ENCODE measurements at places on chromosomes 4 and X. TPM values are rescaled to one million over a fixed set of nuclear protein-coding genes. Genes with fewer than 3 reads are reported as not detected.

GRCh38 chr4:183633476-183634400, 25.2 kb downstream of the RWDD4 start:
- DNase-seq: no peak

GRCh38 chr4:174401471-174402130, 117.9 kb downstream of the CEP44 start:
- DNase-seq: peak; percentile 10

DNA sequence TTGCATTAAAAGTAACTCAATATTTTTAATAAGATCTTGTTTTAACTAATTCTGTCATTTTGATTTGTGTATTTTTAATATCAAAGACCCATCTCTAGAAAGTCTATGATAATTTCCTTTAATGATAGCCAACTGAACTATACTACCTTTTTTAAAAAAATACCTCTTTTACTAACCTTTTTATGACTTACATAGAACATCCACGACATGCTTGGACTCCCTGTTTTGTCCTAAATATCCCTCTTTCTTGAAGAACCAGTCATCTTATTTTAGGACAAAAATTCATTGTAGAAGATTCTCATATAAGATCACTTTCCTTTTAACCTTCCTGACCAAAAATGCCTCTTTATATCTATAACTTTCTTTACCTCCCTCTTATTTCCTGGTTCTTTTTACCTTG, 76.8 kb upstream of the GC start:
- peak; percentile 46 for DNase-seq

DNA sequence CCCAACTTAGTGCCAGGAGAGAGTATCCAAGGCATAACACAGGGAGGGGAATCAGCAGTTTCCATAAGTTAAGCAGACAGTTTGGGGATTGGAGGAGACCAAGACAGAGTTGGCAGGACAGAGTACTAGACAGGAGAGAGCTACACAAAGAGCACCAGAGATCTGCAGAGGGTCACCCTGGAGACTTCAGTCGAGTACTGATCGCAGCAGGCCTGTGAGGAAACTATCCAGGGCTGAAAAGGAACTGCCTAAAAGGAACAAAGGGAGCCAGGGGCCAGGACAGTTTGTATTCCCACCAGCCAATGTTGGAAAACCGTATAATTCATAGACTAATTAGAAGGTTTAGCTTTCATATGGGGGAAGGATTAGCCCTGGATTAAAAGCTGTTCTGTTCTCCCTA, 80.6 kb upstream of the ENPP6 start:
- DNase-seq: peak; percentile 47

GRCh38 chrX:44432641-44433040, 89.2 kb upstream of the EFHC2 start:
- DNase-seq: no peak

GRCh38 chr4:159639671-159640323, 536.9 kb downstream of the RAPGEF2 start:
- no peak for DNase-seq

DNA sequence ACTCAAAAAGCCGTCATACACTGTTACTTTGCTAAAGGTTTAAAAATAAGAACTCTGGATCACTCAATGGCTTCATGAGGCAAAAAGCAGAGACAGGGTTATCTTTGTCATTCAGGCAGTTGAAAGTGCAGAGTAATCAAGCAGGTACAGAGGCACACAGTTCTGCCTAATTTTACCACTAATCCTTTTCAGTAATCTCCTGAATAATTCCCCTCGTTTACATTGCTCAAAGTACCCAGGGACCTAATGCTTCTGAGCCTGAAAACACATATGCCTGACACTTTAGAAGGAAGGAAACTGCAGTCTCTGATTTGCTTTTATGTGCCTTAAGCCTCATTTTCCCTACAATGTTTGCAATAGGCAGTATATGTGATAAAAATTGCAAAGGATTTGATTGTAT, 71.4 kb upstream of the TRAM1L1 start:
- peak; percentile 54 for DNase-seq

GRCh38 chrX:43629229-43629628, 26.9 kb upstream of the MAOA start:
- no peak for DNase-seq

DNA sequence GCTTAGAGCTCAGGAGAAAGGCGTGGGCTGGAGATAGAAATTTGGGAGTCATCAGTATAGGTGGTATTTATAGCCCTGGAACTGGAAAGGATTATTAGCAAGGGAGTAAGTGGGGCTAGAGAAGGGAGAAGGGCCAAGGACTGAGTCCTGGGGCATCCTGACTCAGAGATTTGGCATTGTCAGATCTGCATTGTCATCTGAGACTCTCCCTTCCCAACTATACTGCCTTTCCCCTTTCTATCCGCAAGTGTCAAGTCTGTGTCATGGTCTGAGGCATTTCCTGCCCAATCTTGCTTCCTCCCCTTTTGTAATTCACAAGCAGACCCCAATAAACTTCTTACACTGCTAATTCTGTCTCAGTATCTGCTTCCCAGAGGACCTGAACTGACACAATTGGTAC, 24.4 kb upstream of the SLC25A43 start:
- DNase-seq: no peak

- DNase-seq: no peak
Measured at GRCh38 chr4:89703829-89704590, 133.0 kb downstream of the SNCA start.

GRCh38 chr4:15691346-15692135, 9.9 kb downstream of the FAM200B start:
- DNase-seq: peak; percentile 23

DNA sequence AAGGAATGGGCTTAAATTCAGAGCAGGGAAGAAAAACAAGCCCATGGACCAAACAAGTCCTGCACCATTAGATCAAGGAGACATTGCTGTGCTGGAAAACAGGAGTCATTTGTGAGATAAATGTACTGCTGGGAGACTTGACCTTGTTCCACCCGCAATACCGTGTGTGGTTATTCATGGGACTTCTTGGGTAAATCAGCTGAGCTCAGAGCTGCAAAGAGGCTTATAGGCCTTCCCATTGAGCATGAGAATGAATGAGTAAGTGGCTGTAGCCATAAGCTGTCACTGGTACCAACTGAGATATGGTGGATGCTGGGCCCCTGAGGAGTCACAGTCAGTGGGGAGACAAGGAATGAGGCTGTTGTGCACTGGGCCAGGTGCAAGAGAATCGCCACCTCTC, 2.3 kb upstream of the CYTL1 start:
- no peak for DNase-seq

DNA sequence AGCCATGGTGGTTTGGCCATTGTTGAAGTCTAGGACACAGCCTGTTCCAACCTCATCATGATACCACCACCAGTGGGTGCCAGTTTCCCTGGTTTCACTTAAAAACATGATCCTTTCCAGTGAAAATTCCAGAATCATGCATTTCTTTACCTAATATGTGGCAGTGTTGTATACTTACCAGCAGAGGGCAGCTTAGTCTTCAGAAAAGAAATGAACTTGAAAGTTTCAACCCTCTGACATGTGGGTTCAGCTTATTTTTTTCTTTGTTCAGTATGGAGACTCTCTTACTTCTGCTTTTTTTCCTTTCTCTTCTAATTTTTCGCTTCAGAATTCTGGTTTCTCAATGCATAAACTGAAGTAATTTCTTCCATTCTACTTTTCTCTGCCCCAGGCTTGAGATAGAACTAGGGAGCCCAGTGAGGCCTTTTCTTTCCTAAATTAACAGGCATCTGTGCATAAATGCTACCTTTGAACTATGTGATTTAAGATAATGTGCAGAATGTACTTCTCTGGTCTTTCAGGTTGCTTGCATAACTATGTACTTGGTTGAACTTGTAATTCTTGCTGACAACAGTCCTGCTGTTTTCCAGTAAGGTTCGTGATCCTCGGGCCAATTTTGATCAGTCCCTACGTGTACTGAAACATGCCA, 10.7 kb downstream of the LIAS start:
- DNase-seq: peak; percentile 76

- no peak for DNase-seq
Measured at GRCh38 chr4:99540277-99540939, 23.4 kb downstream of the TRMT10A start.

DNA sequence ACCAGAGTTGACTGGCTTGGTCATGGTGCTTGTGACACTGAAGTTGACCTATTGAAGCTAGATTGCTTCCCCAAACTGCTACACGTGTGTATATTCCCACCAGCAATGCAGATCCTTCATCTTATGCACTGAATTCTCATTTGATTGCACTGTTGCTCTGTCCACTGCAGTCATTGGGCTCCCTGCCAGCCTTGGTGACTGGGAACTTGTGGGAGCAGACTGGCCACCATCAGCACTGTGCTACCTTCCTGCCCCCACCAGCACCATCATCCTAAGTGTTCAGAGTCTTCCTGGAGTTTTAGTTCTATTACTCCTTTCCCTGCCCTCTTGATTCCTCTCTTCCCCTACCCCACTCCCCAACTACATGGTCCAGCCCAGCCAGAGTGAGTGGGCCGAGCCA, 117.7 kb upstream of the PRPS2 start:
- DNase-seq: no peak

- no peak for DNase-seq
Measured at GRCh38 chrX:81202456-81202819, 536 bp downstream of the SH3BGRL start.

DNA sequence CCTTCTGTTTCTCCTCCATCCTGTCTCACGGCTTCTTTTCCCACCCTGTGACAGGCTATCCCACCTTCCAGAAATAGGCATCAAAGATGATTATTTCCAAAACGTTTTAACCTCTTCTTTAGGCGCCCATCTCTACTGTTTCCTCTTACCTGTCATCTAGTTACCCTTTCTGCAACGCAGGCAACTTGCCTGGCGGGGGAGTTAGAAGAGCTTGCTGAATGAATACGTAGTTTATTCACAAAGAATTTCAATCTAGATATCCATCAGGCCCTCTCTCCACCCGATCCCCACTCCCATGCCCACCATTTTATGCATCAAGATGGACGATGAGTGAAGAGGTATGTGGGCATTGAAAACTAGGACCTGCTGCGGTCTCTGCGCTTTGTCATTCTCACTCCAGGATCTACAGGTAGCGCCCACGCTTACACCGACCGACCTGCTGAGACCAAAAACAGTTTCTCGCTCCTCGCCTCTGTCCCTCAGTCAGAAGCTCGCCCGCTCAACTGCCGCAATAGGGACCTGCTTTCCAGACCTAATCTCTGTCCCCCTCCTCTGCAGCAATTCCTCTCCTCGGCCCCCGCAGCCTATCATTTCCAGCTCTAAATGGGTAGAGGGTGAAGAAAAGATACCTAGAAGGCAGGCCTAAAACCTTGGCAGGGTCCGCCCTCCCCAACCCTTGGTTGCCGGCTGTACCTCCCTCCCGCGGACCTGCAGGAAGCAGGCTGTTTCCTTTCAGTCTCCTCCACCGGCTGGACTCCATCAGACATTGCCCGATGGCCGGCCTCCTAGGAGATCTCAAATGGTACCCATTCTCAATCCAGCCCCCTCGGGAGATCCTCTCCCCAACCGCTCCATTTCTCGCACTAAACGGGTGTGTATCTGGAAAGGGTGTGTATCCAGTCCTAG, 624 bp downstream of the BEX5 start:
- DNase-seq: peak; percentile 1

The STBD1 gene
- 5.4 TPM for total RNA-seq

The TIGD4 gene
- 4.1 TPM for total RNA-seq

The FAM47E gene
- 7.0 TPM for total RNA-seq

The SOX3 gene
- total RNA-seq: 20.4 TPM

The NXF3 gene
- total RNA-seq: not detected

The RASL11B gene
- 6.8 TPM for total RNA-seq

The ZNF157 gene
- 1.4 TPM for total RNA-seq

The IL3RA gene
- total RNA-seq: not detected

The SSX1 gene
- total RNA-seq: not detected

The ZNF732 gene
- total RNA-seq: not detected

The RNF212 gene
- total RNA-seq: 3.4 TPM

The MAGEB5 gene
- total RNA-seq: not detected

The SPANXN4 gene
- total RNA-seq: not detected

The SLC25A4 gene
- 14.7 TPM for total RNA-seq

The TMEM255A gene
- 3.5 TPM for total RNA-seq

The TDO2 gene
- not detected for total RNA-seq

The TCP11X2 gene
- 0.88 TPM for total RNA-seq

The TEX13D gene
- total RNA-seq: not detected

The PF4V1 gene
- total RNA-seq: not detected

All from neural progenitor cell (in vitro differentiated cells).